ENCODE measurements at places on chromosomes 5 and 9. TPM values are rescaled to one million over a fixed set of nuclear protein-coding genes. Genes with fewer than 3 reads are reported as not detected.

The TRIM14 gene
- 4.2 TPM for total RNA-seq

The FBP2 gene
- not detected for total RNA-seq

The SVEP1 gene
- 14.1 TPM for total RNA-seq

The GRAMD2B gene
- total RNA-seq = 3.9 TPM

The CA9 gene
- total RNA-seq = 6.7 TPM

The GRM6 gene
- not detected for total RNA-seq

The ZSWIM6 gene
- 8.5 TPM for total RNA-seq

The SOX30 gene
- not detected for total RNA-seq

The BTNL9 gene
- total RNA-seq = not detected

The C5orf58 gene
- not detected for total RNA-seq

The BTNL8 gene
- not detected for total RNA-seq

The SLC36A3 gene
- total RNA-seq = not detected

The OR1J2 gene
- total RNA-seq = not detected

The GABRA1 gene
- not detected for total RNA-seq

The CEL gene
- 0.52 TPM for total RNA-seq

The PLEKHG4B gene
- 0.39 TPM for total RNA-seq

The RNF14 gene
- 33.7 TPM for total RNA-seq

The ZNF782 gene
- 3.5 TPM for total RNA-seq

Data from epithelial cell of alveolus of lung (primary cell).